ENCODE measurements at places on chromosomes 6 and 20. TPM values are rescaled to one million over a fixed set of nuclear protein-coding genes. Genes with fewer than 3 reads are reported as not detected.
A peak's percentile ranks its signal among the peaks of the same experiment; 100 is the strongest.

SEMG1 gene
- not detected for total RNA-seq

HLA-DQB2 gene
- total RNA-seq: not detected

DNA sequence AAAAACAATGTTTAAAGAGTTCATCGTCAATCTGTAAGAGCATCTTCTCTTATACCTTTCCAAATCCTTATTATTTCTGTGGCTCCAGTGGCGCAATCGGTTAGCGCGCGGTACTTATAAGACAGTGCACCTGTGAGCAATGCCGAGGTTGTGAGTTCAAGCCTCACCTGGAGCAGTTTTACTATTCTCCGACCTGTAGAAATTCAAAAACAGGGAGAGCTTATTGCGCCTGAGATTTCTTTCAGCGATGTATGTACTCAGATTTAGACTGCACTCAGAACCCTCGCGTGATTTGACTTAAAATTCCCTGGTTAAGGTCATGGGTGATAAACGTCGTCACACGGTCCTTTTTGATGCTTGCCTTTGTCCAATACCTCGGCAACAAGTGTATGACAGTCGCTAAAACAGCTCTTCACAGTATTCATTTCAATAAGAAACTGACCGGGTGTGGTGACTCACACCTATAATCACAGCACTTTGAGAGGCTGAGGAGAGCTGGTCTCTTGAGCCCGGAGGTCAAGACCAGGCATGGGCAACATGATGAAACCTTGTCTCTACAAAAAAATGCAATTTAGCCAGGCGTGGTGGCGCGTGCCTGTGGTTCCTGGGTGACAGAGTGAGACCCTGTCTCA is 11.9 kb downstream of the GPX5 start:
- peak overlapping the region; percentile 53 for H3K4me3 ChIP-seq
- H3K36me3 ChIP-seq: no peaks in the 10 kb centered on the region
- peak; percentile 53 for DNase-seq
- H3K27ac ChIP-seq: peak overlapping the region; percentile 11

CST7 gene
- 81.8 TPM for total RNA-seq

DNA sequence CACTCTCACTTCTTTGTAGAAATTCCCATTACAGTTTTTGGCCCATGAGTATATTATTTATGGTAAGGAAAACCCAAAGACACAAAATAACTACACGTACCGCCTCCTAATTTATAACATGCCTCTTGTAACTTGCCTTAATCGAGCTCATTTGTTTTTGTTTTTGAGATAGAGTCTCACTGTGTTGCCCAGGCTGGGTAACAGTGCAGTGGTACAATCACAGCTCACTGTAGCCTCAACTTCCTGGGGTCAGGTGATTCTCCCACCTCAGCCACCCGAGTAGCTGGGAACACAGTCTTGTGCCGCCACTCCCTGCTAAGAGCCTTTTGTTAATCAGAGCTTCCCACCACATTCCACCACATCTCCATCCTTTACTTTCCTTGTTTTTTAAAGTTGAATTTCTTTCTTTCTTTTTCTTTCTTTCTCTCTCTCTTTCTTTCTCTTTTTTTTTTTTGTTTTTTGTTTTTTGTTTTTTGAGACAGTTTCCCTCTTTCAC is 15.5 kb downstream of the ASIP start:
- no peaks in the 10 kb centered on the region for H3K36me3 ChIP-seq
- DNase-seq: no peak
- no peaks in the 10 kb centered on the region for H3K4me1 ChIP-seq
- H3K27ac ChIP-seq: no peak overlapping the region

C6orf58 gene
- total RNA-seq: not detected

DNA sequence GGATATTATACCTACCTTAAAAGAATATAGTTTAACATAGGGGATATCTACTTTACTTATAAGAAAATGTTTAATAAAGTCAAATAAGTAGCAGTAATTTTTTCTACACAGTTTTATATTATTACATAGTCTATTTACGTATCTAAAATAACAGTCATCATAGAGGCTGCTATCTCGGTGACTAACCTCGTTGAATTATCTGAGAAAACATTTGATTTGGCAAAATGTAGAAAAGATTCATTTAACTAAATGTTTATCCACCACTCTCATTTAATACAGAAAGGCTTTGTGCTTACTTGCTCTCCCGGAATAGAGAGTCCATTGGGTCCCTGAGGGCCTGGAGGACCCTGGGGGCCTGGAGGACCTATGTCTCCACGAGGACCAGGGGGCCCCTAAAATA is 103.6 kb downstream of the COL12A1 start:
- no peak overlapping the region for H3K27ac ChIP-seq
- H3K4me1 ChIP-seq: no peaks in the 10 kb centered on the region
- H3K27me3 ChIP-seq: no peaks in the 10 kb centered on the region
- no peak for DNase-seq
- no peak overlapping the region for H3K4me3 ChIP-seq

GRCh38 chr20:55456316-55456940 is 548.9 kb downstream of the CBLN4 start:
- H3K27me3 ChIP-seq: no peaks in the 10 kb centered on the region
- H3K36me3 ChIP-seq: no peaks in the 10 kb centered on the region
- no peak overlapping the region for H3K4me3 ChIP-seq
- no peaks in the 10 kb centered on the region for H3K4me1 ChIP-seq

C20orf202 gene
- not detected for total RNA-seq

CRYBG1 gene
- 38.4 TPM for total RNA-seq

DNA sequence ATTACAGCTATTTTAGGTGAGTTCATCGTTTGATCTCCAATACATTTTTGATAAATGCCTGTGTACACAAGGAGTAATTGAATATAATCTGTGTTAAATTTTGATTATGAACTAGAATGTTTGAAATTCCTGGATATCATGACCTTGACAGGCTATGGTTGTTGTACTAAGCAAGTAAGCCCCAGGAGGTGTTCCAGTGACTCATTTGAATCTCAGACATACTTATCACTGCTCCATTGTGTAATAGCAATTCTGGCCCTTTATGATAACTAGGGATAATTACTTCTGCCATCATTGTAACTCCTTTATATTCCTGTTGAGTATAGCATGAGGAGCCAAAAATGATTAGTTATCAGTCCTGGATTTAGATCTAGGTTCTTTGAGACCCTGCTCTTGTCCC is 1424.6 kb upstream of the ADGRB3 start:
- no peak overlapping the region for H3K4me3 ChIP-seq
- H3K27ac ChIP-seq: no peak overlapping the region
- H3K4me1 ChIP-seq: no peaks in the 10 kb centered on the region
- DNase-seq: no peak
- no peaks in the 10 kb centered on the region for H3K36me3 ChIP-seq

RAB44 gene
- 0.05 TPM for total RNA-seq

- H3K27ac ChIP-seq: no peak overlapping the region
- H3K36me3 ChIP-seq: peaks cover 2% of the 10 kb centered on the region
Observed at GRCh38 chr6:130903007-130903406, 75.8 kb downstream of the SMLR1 start.

GRCh38 chr6:31922942-31923341 is 4.6 kb upstream of the C2 start:
- H3K36me3 ChIP-seq: no peaks in the 10 kb centered on the region
- no peaks in the 10 kb centered on the region for H3K4me1 ChIP-seq
- DNase-seq: peak; percentile 56
- H3K27ac ChIP-seq: no peak overlapping the region
- H3K4me3 ChIP-seq: no peak overlapping the region

GRCh38 chr6:157253699-157254098 is 69.6 kb downstream of the TMEM242 start:
- no peak for DNase-seq
- no peak overlapping the region for H3K4me3 ChIP-seq
- no peak overlapping the region for H3K27ac ChIP-seq
- peaks cover 2% of the 10 kb centered on the region for H3K4me1 ChIP-seq
- H3K27me3 ChIP-seq: no peaks in the 10 kb centered on the region

TPBG gene
- 0.55 TPM for total RNA-seq

- H3K4me3 ChIP-seq: no peak overlapping the region
- H3K27me3 ChIP-seq: peaks cover 9% of the 10 kb centered on the region
- DNase-seq: no peak
- H3K36me3 ChIP-seq: no peaks in the 10 kb centered on the region
- no peaks in the 10 kb centered on the region for H3K4me1 ChIP-seq
Observed at GRCh38 chr6:46279874-46280273, 109.1 kb upstream of the ENPP5 start.

GRCh38 chr20:43584448-43585136 is 6.1 kb upstream of the IFT52 start:
- no peaks in the 10 kb centered on the region for H3K4me1 ChIP-seq
- no peak for DNase-seq
- H3K36me3 ChIP-seq: no peaks in the 10 kb centered on the region
- H3K27me3 ChIP-seq: no peaks in the 10 kb centered on the region
- H3K4me3 ChIP-seq: no peak overlapping the region

SLC4A11 gene
- 1.1 TPM for total RNA-seq

DNA sequence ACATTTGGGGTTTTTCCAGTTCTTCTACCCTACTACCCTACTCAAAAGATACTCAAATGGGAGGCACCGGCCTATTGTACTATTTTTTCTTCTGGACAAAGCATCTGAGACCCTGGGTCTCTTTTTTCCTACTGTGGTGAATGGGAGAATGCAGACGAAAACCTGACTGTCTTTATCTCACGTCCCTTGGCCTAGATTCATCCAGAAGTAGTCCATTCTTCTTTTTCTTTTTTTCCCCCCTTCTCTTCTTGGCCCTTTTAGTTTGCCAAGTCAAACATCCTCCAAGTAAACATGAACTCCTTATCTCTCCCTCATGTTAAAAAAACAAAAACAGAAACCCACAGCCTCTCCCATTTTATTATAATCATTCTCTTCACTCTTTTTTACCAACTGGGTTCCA is 8.7 kb upstream of the ILRUN start:
- H3K4me1 ChIP-seq: no peaks in the 10 kb centered on the region
- DNase-seq: no peak
- H3K27ac ChIP-seq: no peak overlapping the region
- H3K27me3 ChIP-seq: no peaks in the 10 kb centered on the region

DNA sequence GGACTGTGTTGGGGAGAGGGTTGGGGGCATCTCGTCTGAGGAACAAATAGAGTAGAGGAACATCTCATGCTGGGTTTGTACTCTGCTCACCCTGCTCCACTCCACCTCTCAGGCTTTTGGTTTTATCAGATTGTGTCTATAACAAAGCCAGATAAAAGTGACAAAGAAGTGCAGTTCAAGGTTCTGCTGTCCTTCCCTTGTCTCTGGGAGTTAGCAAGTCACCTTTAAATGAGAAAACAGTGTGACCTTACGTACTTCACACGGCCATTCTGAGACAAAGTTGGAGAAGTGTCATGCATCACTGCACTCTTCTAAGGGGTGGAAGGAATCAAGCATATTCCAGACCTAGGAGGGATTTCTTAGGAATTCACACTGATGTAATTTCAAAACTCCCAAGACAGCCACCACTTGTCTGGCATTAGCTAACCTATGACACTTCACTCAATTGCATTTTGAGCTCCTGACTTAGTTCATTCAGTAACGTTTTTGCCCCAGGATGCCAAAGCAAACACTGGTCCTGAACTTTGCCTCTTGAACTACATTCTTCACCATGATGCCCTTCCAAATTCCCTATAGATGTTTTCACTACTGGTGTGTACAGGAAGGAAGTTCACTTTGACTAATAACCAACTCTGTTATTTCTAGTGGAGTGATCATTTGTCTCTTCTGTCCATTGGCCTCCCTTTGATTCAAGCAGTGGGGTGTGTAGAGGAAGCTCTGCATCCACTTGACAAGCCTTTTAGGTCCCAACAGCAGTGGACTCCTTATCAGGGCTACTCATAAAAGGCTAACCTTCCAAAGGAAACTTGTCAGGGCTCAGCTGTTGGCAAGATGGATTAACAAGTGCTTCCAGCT is 647.6 kb upstream of the FLRT3 start:
- H3K36me3 ChIP-seq: no peaks in the 10 kb centered on the region
- no peak overlapping the region for H3K27ac ChIP-seq
- no peak overlapping the region for H3K4me3 ChIP-seq
- no peak for DNase-seq

DNA sequence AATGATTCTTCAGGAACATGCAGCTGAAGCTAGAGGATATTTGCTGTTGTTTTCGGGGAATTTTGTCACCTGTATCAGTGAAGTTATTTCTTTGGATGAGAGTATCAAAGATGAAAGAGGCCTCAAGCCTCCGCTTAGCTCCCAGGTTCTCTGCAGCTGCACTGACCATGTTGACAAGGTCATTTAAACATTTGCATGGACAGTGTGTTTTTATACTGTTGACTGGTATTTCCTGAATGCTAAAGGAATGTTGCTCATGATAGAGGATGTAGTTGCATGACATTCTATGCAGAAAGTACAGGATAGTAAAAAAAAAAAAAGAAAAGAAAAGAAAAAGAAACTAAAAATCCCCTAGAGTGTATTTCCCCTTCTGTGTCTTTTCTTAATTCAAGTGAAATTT is 165.6 kb upstream of the LAMP5 start:
- no peak overlapping the region for H3K4me3 ChIP-seq
- no peak for DNase-seq
- H3K4me1 ChIP-seq: no peaks in the 10 kb centered on the region
- H3K27ac ChIP-seq: no peak overlapping the region
- H3K27me3 ChIP-seq: no peaks in the 10 kb centered on the region
- no peaks in the 10 kb centered on the region for H3K36me3 ChIP-seq

SUN5 gene
- not detected for total RNA-seq

DNA sequence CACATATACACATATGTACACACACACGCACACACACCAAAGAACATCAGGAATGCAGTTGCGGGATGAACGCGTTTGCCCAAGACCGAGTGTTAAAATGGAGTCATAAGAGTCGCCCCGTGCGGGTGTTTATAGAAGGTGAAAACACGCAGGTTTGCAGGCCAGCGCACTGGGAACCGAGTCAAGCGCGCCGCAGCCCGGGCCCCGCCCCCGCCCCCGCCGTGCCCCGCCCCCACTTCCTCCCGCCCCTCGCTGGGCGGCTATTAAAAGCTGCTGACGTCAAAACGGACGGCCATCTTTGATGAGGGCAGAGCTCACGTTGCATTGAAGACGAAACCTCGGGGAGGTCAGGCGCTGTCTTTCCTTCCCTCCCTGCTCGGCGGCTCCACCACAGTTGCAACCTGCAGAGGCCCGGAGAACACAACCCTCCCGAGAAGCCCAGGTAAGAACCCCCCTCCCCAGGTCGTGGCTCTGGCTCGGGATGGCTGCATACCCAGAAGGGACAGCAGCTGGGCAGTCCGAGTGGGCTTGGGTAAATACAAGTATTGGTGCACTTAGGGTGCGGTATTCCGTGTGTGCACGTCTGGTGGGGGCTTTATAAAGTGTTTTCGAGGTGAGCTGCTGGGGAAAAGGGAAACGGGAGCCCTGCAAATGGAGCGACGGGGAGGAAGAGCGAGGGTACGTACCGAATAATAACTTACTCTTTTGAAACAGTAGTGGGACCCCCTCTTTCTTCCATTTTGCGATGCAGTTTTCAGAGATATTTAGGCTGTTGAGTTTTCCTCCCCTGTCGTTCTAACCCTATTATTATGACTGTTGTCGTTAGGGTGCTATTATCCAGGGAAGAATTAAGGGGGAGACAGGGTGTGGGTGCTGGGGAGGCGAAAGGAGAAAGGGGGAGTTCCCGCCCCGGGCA is at the start of gene SNAP25:
Gene SNAP25, plus strand, starts transcription at position 295 of the 916 bp plus-strand sequence. CDS start 56,662 bp downstream, outside the sequence.
- H3K27me3 ChIP-seq: peaks cover 49% of the 10 kb centered on the region
- peak within 1 kb of the TSS; percentile 83 for H3K27ac ChIP-seq
- H3K4me1 ChIP-seq: peaks cover 15% of the 10 kb centered on the region
- peak within 1 kb of the TSS; percentile 40 for H3K4me3 ChIP-seq
- no peaks in the 10 kb centered on the region for H3K36me3 ChIP-seq

GLYATL3 gene
- not detected for total RNA-seq
